Activated naive CD4-positive, alpha-beta T cell treated with anti-CD3 and anti-CD28 coated beads, Interleukin-2, amount 50 U/mL, for 72 hours (primary cell): ENCODE measurements at places on chromosomes 3 and 15.

- DNase-seq, result peak; percentile 57
Measured at GRCh38 chr3:192850451-192850981, 67.1 kb downstream of the MB21D2 start.

DNA sequence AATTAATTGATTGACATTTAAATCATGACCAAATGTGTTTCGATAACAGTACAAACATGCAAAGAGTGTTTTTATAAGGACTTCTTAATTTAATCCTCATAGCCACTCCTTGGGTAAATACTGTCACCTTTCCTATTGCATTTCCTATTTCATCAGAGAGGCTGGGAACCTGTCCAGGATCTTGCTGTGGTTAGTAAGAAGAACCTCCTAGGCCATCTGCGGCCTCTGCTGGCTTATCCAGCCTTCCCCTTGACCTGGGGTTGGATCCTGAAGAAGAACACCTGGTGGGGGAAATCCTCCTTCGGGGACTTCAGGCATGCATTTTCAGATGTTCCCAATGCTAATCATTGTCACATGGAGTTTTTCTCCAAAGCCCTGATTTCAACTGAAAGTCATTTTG, 25.5 kb downstream of the GLDN start:
- DNase-seq, result no peak

DNA sequence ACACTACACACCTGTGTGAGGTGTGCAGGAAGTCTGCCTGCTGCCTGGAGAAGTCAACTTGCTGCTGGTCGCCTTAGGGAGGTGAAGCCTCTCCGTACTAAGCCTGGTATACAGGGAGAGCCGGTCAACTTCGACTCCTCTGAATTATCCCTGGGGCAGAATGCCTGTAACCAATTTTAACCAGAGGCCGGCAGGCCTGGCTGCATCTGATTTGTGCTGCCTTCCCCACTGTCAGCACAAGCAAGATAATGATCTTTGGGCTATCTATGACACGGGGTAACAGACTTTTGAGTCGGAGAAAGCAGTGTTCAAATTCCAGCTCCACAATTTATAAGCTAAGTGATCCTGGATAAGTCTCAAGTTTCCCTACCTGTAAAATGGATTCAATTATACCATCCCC, 42.3 kb downstream of the MAGEF1 start:
- no peak for DNase-seq

DNA sequence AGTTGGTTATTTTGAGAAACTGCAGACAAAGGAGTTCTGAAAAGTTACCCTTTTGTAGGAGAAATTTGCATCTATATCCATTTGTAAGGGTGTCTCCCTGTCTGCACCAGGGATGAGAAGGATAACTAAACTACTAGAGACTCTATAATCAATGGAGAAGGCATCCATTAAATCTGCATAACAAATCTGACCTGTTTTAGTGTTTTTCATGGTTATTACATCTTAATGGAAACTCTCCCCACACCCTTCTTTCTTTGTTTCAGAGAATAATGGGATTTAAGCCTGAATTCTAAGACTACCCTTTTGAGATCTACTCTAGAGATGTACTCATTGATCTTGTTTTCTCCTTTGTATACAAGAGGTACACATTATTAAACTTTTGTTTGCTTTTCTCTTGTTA, 82.0 kb upstream of the DAZL start:
- DNase-seq, result no peak

DNA sequence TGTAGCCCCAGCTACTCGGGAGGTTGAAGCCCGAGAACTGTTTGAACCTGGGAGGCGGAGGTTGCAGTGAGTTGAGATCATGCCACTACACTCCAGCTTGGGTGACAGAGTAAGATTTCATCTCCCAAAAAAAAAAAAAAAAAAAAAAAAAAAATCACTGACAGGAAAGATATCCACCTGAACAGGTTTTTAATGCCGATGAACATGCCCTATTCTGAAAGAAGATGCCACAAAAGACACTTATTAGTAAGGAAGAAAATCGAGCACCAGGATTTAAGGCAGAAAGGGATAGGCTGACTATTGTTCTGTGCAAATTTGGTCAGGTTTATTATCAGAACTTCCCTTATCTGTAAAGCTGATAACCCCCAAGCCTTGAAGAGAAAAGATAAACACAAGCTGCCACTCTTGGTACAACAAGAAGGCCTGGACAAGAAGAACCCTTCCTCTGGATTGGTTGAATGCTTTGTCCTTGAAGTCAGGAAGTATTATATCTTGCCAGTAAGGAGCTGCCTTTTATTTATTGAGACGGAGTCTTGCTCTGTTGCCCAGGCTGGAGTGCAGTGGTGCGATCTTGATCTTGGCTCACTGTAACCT, 2.7 kb upstream of the PARP16 start:
- no peak for DNase-seq
